C1 segment of cervical spinal cord (tissue), 14 donors: ENCODE measurements at places on chromosomes 7 and 10.

- DNase-seq, result no peak
Observed at GRCh38 chr7:65250697-65251395, 122.8 kb upstream of the ZNF92 start.

- DNase-seq, result no peak
Observed at GRCh38 chr7:76220185-76221057, 18.7 kb downstream of the SRRM3 start.

DNA sequence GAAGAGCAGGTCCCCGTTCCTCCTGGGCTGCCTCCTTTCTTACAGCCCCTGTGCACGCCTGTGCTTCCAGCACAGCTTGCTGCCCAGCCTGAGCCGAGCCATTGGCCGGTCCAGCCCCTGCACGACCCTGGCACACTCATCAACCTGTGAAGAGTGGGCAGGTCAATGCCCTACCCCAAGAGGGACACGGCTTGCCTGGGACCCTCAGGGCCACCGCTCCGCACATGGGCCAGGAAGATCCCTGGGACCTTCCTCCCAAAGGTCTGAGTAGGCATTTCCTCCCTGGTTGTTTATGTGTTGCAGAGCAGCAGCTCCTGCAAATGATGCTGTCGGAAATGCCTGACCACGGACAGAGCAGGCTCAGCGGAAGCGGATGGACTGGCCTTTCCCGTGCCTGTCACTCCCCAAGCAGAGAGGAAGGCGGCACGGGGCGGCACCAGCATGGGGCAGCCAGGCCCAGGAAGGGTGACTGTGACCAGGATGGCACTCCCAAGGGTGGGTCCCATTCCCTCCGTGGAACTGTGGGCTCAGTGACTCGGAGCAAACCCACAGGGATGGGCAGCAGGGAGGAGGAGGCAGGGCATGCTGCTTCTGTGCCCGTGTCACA lies 252.5 kb downstream of the TNS3 start:
- DNase-seq, result no peak

DNA sequence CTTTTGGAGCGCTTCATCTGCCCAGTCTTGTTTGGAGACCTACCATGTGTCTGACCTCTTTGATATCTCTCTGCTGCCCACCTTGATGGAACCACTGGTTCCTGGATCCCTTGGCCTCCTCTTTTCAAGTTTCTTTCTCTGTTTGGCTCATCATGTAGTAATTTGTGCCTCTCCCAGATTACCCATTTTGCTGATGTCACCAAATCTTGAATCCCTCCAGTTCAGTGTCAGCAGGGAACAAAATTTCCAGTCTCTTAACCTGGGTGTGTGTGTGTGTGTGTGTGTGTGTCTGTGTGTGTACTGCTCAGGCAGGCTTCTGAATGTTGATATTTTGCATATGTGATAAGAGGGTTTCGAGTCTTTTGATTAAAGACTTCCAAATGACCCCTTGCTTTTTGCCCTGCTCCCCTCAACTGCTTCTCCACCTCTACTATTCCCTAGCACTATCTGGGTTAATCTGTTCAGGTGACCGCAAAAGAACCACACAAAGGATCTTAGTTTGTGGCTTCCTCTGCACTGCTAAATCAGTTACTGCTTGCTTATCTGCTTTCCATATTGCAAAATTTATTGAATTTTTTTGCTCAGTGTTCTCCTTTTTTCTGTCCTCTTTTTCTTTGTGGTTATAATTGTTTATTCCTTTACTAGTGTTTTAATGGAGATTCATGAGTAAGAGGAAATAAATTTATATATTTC lies 25.7 kb downstream of the MYO3A start:
- no peak for DNase-seq
